Osteoblast (primary cell): ENCODE measurements at places on chromosomes 13 and 19. TPM values are rescaled to one million over a fixed set of nuclear protein-coding genes. Genes with fewer than 3 reads are reported as not detected.

The KASH5 gene
- total RNA-seq = not detected in 2 replicates

GRCh38 chr13:72004246-72004645 lies 137.2 kb upstream of the DACH1 start:
- no peaks in the 10 kb centered on the region for H3K27me3 ChIP-seq
- DNase-seq = no peak
- no peaks in the 10 kb centered on the region for H3K36me3 ChIP-seq
- H3K4me3 ChIP-seq = no peak overlapping the region

DNA sequence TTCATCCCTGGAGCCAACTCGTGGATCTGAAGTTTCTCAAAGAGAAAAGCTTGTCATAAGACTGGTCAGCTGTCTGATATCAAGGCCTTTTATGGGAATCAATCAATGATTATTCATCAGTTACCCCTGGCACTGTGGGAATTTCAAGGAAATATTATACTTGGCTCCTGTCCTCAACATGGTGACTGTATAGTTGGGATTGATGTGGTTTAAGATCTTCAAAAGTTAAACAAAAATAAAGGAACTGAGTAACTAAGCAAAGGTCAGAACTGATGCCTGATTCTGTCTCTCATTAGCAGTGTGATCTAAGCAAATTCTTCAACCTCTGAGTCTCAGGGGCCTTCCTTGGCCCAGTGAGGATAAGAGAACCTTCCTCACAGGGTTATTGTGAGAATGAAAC lies 22.2 kb upstream of the SERPINE3 start:
- H3K27me3 ChIP-seq = peaks cover 7% of the 10 kb centered on the region
- H3K27ac ChIP-seq = peak overlapping the region; percentile 84
- peak; percentile 88 for DNase-seq
- peaks cover 42% of the 10 kb centered on the region for H3K4me1 ChIP-seq
- no peaks in the 10 kb centered on the region for H3K36me3 ChIP-seq

DNA sequence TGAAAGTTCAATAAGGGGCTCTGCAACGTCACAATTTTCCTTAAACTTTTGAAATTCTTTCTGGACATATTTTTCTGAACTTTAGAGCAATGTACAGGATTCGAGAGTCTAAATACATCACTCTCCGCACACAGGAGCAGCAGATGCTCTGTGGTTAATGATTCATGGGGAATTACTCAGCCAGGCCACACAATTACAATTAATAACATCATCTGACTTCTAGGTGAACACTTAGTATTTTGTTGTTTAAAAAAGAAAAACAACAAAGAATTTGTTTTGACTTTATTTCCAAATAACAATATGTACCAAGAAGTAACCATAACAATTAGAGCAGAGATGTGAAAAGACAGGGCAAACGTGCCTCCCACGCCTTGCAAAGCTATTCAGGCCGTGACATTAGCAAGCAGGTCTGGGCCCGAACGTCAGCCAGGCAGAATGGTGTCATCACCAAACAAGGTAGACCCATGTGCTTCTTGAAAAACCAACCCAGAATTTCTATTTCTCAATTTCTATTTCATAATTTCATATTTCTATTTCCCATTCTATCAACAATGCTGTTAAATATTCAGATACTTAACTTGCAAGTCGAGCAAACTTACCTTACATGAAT lies 236.3 kb downstream of the COL4A1 start:
- H3K4me1 ChIP-seq = peaks cover 5% of the 10 kb centered on the region
- H3K4me3 ChIP-seq = no peak overlapping the region
- H3K27ac ChIP-seq = no peak overlapping the region
- peaks cover 11% of the 10 kb centered on the region for H3K27me3 ChIP-seq
- peak; percentile 36 for DNase-seq
- no peaks in the 10 kb centered on the region for H3K36me3 ChIP-seq

DNA sequence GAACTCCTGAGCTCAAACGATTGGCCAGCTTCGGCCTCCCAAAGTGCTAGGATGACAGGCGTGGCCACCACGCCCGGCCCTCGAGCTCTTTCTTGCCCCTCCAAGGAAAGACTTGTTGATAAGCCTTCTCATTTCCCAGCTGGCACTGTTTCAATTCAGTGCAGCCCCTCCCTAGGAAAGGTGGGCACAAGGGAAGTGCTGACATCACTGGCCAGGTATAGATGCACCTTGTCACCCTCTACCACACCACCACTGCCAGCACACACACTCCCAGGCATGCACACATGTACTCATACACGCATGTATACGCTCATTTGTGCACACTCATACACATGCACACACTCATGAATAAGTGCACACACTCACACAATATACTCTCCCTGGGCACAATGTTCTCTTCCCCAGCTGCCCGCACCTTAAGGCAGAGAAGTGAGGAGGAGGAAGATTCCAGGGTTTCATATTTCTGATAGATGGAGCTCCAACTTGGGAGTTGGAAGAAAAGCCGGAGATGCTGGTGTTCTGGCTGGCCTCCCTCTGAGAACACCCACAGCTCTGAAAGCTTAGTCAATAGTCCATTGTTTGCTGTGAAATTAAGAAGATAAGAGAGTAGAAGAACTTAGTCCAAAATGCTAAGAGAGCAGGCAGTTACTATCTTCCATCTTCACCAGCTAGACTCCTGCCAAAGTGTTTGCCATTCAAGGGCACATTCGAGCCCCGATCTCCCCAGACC lies 196.7 kb downstream of the FOXO1 start:
- no peaks in the 10 kb centered on the region for H3K27me3 ChIP-seq
- no peak overlapping the region for H3K4me3 ChIP-seq
- H3K4me1 ChIP-seq = no peaks in the 10 kb centered on the region
- DNase-seq = no peak
- no peaks in the 10 kb centered on the region for H3K36me3 ChIP-seq

- H3K4me1 ChIP-seq = peaks cover 46% of the 10 kb centered on the region
- H3K4me3 ChIP-seq = no peak overlapping the region
- no peaks in the 10 kb centered on the region for H3K27me3 ChIP-seq
Measured at GRCh38 chr19:43767316-43767715, 12.6 kb upstream of the SMG9 start.

The TNFSF11 gene
- total RNA-seq = 0.72 and 0.88 TPM in 2 replicates

The OR7C1 gene
- not detected in 2 replicates for total RNA-seq

The C5AR1 gene
- total RNA-seq = 0.29 and 0.72 TPM in 2 replicates

- H3K27me3 ChIP-seq = no peaks in the 10 kb centered on the region
- H3K27ac ChIP-seq = no peak overlapping the region
- no peak overlapping the region for H3K4me3 ChIP-seq
- no peak for DNase-seq
Measured at GRCh38 chr13:27137759-27138158, 33.9 kb downstream of the USP12 start.

The ZNF534 gene
- not detected in 2 replicates for total RNA-seq

The CEACAM19 gene
- 0.72 and 1.2 TPM in 2 replicates for total RNA-seq

DNA sequence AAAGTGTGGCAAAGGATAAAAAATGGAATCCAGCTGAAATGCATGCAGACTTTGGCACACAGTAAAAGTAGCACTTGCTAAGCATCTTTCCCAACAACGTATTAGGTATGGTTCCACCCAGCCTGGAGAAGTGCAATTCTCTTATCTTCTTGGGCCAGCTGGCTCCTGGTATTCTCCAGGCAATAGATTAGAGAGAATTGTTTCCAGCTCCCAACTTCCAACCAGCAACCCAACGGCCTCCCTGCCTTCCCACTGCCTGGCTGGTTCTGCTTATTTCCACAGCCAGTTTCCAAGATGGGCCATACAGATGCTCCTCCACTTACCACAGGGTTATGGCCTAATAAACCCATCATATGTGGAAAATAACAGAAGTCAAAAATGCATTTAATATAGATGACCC lies 133.4 kb downstream of the OXGR1 start:
- H3K4me3 ChIP-seq = no peak overlapping the region
- no peaks in the 10 kb centered on the region for H3K4me1 ChIP-seq
- no peaks in the 10 kb centered on the region for H3K36me3 ChIP-seq
- H3K27ac ChIP-seq = no peak overlapping the region

GRCh38 chr19:33683881-33684537 lies 62.3 kb downstream of the CHST8 start:
- peak; percentile 95 for DNase-seq
- H3K27me3 ChIP-seq = peaks cover 3% of the 10 kb centered on the region
- H3K27ac ChIP-seq = no peak overlapping the region

- H3K36me3 ChIP-seq = no peaks in the 10 kb centered on the region
- H3K4me3 ChIP-seq = no peak overlapping the region
- no peaks in the 10 kb centered on the region for H3K27me3 ChIP-seq
- H3K4me1 ChIP-seq = no peaks in the 10 kb centered on the region
Measured at GRCh38 chr19:46537136-46538097, 41.8 kb upstream of the PNMA8B start.

The ZNF626 gene
- total RNA-seq = 15.6 and 19.9 TPM in 2 replicates

- DNase-seq = no peak
- H3K4me1 ChIP-seq = peaks cover 5% of the 10 kb centered on the region
- H3K4me3 ChIP-seq = no peak overlapping the region
- peaks cover 33% of the 10 kb centered on the region for H3K36me3 ChIP-seq
Measured at GRCh38 chr19:34957830-34958751, 5.9 kb downstream of the ZNF792 start.

- peaks cover 12% of the 10 kb centered on the region for H3K4me1 ChIP-seq
- peak; percentile 95 for DNase-seq
- peak overlapping the region; percentile 7 for H3K27ac ChIP-seq
- peaks cover 23% of the 10 kb centered on the region for H3K36me3 ChIP-seq
- no peaks in the 10 kb centered on the region for H3K27me3 ChIP-seq
- no peak overlapping the region for H3K4me3 ChIP-seq
Measured at GRCh38 chr19:16330368-16330801, 5.8 kb downstream of the KLF2 start.

GRCh38 chr19:51282335-51282734 lies 29.1 kb upstream of the IGLON5 start:
- no peaks in the 10 kb centered on the region for H3K36me3 ChIP-seq
- no peak overlapping the region for H3K27ac ChIP-seq
- no peak overlapping the region for H3K4me3 ChIP-seq

The FCAR gene
- not detected in 2 replicates for total RNA-seq

The RGCC gene
- 2.2 and 2.9 TPM in 2 replicates for total RNA-seq

The CEACAM8 gene
- not detected in 2 replicates for total RNA-seq

- H3K27me3 ChIP-seq = no peaks in the 10 kb centered on the region
- peak; percentile 50 for DNase-seq
- no peak overlapping the region for H3K27ac ChIP-seq
- H3K4me3 ChIP-seq = no peak overlapping the region
Measured at GRCh38 chr13:113559061-113559460, 25.5 kb upstream of the TFDP1 start.

GRCh38 chr19:4295972-4296771 lies 6.0 kb downstream of the TMIGD2 start:
- H3K36me3 ChIP-seq = no peaks in the 10 kb centered on the region
- peak; percentile 6 for DNase-seq
- H3K4me1 ChIP-seq = no peaks in the 10 kb centered on the region
- H3K27ac ChIP-seq = no peak overlapping the region
- H3K4me3 ChIP-seq = no peak overlapping the region
- peaks cover 3% of the 10 kb centered on the region for H3K27me3 ChIP-seq

DNA sequence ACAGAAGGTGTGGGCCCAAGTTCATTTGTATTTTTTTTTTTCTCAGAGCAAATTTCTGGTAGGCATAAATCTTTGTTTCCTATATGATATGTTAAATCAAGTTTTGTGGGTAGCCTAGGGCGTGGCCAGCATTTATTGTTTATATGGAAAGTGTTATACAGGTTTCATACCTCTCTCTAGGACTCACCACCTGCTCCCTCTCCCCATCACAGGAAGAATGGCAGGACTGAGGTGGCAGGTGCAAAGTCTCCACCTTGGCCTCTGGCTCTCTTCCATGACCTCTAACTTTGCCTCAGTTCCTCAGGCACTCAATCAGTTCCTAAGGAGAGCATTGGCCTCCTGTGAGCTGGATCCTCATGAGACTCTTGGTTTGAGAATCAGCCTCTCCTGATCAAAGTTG lies 172.3 kb upstream of the TSC22D1 start:
- H3K27ac ChIP-seq = no peak overlapping the region
- no peaks in the 10 kb centered on the region for H3K27me3 ChIP-seq
- H3K36me3 ChIP-seq = no peaks in the 10 kb centered on the region
- H3K4me3 ChIP-seq = no peak overlapping the region

DNA sequence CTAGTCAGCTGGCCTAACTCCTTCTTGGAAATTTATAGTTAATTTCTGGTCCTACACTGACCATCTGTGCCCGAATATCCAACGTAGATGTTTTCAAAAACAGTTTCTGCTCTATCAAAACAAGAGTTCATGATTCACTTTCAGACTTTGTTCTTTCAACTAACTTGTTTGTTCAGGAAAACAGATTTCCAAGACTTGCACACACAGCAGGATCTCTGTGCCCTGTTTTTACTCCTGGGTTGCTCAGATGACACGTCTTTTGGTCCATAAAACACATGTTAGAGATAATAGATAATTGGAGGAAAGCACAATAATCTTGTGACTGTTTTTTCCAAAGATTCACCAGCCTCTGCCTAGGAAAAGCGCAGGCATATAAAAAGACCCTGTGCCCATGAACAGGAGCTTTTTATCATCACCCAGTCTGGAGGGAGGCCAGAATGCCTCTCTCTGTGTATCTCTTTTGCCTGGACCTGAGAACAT lies 218.0 kb downstream of the IRS2 start:
- H3K4me1 ChIP-seq = no peaks in the 10 kb centered on the region
- no peaks in the 10 kb centered on the region for H3K36me3 ChIP-seq

DNA sequence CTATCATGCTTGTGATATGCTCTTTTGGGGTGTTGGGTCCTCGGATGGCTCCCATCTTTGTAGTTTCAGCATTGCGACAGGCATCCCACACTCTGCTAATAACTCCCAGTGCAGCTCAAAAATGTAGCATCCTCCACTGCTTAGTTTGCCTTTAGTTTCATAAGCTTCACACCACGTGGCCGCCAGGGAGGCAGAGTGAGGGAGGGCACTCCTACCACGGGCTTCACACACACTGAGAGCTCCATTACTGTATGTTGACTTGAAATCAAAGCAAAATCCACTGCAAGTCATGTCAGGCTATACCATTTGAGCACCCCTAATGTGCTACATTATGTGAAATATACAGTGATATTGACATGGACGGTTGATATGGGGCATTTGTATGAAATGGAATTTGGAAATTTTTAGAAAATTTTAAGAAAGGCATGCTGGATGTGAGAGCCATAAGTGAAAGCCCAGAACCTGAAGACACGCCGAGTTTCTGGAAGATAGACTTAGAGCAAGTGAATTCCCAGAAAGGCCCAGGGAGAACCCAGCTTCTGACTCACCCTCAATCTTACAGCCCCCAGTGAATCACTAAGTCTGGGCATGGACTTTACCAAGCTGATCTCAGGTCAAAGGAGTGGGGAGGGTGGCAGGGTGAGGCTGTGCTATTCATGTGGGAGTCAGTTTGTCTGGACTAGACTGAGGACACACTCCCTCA lies 94.1 kb downstream of the HSPH1 start:
- H3K27ac ChIP-seq = peak overlapping the region; percentile 64
- H3K4me1 ChIP-seq = peaks cover 24% of the 10 kb centered on the region
- peak; percentile 93 for DNase-seq
- H3K27me3 ChIP-seq = no peaks in the 10 kb centered on the region
- H3K36me3 ChIP-seq = no peaks in the 10 kb centered on the region

The FFAR3 gene
- not detected in 2 replicates for total RNA-seq

DNA sequence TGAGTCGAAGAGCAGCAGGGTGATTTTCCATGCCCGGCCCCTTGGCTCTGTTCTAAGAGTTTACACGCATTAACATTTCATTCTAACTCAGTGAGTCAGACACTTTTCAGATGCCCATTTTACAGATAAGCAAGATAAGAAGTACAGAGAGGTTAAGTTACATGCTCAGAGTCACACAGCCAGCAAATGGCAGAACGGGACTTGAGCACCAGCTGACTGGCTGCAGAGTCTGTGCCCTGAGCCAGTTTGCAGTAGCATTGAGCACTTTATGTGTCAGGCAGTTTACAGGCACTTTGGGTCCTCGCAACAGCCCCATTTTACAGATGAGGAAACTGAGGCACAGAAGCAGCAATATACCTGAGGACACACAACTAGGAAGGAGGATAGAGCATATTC lies 19.0 kb downstream of the CCDC8 start:
- H3K27ac ChIP-seq = no peak overlapping the region
- H3K27me3 ChIP-seq = no peaks in the 10 kb centered on the region
- peaks cover 14% of the 10 kb centered on the region for H3K4me1 ChIP-seq
- H3K4me3 ChIP-seq = no peak overlapping the region
